ENCODE measurements at places on chromosomes 12 and 14. TPM values are rescaled to one million over a fixed set of nuclear protein-coding genes. Genes with fewer than 3 reads are reported as not detected.

KCNA5 gene
- total RNA-seq, result 2.2 TPM

CARMIL3 gene
- 0.14 TPM for total RNA-seq

TOMM20L gene
- total RNA-seq, result not detected

NGB gene
- 9.4 TPM for total RNA-seq

TRPV4 gene
- 0.55 TPM for total RNA-seq

SELPLG gene
- total RNA-seq, result 8.6 TPM

GRCh38 chr14:104118006-104118844, 20.2 kb upstream of the KIF26A start:
- DNase-seq, result no peak

GRCh38 chr12:7966563-7966962, 30.6 kb upstream of the SLC2A3 start:
- no peak for DNase-seq

DNA sequence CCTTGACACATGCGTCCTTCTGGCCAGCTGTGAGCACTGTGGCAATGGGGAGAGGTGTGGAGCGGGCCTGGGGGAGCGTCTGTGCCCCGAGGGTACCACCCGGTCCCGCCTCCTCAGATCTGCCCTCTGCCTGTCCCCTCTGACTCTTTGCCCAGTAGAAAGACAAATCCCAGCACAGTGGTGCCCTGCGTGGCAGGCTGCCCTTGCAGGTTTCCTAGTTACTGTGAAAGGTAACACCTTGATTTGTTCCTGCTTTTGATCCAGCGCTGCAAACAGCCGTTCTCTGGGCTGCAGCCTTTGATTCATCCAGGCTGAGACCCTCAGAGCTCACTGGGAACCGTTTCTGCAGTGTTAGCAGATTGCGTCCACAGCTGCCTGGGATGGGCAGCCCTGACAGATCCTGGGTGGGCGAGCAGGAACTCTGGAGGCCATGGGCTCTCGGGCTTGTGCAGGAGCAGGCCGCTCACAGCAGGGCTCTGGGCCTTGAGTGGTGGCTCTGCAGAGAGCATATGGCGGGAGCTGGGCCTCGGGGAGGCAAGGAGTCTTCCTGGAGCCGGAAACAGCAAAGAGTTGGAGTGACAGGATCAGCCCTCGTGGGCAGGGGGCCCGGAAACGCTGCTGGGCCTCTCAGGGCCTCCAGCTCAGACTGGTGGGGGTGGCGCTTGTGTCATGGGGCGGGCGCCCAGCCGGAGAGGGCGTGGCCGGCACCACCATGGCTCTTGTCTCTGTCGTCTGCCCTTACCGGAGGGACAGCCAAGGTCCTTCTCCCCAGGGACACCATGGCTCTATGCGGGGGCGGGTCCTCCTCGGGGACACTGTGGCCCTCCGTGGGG, 16.6 kb downstream of the FBRSL1 start:
- DNase-seq, result peak; percentile 88

GRCh38 chr14:35435177-35435576, 30.6 kb upstream of the NFKBIA start:
- no peak for DNase-seq

DNA sequence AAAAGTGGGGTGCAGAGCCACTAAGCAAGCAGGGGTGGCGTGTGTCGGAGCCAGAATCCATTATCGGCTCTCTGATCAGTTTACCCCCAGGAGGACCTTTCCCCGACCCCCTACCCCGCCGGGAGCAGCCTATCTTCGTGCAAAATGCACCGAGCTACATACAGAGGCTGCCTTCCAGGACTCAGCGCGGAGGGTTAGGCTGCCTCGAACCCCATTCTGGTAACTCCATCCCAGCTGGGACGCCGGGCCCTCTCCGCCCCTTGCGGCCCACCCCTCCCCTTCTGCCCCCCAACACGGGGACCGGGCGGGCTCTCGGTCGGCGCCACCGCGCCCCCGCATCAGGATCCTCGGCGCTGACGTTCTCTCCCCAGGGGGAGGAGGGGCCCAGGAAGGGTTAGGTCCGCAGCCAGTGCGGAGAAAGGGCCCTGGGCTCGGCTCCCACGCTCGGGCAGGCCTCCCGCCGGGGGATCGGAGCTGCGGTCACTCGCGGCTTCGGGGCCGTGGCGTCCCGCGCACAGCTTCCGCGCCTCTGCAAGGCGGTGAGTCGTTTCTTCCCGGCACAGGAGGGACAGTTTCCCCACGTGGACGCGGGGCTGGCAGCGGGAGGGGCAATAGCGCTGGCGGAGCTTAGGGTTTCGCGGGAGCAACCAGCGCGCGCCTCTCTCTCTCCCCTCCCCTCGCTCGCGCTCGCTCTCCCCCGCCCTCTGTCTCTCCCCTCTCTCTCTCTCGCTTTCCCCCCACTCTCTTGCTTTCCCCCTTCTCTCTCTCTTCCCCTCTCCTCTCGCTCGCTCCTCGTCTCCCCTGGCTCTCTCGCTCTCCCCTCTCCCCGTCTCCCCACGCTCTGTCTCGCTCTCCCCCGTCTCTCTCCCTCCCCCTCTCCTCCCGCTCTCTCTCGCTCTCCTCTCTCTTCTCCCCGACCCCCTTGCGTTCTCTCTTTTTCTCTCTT, 12.5 kb upstream of the MAP3K9 start:
- DNase-seq, result peak; percentile 76

- DNase-seq, result peak; percentile 96
Measured at GRCh38 chr12:124392667-124393413, 97.9 kb downstream of the RFLNA start.

- peak; percentile 88 for DNase-seq
Measured at GRCh38 chr14:76917745-76918255, 91.6 kb downstream of the LRRC74A start.

- no peak for DNase-seq
Measured at GRCh38 chr12:5723071-5723470, 222.0 kb downstream of the ANO2 start.

DNA sequence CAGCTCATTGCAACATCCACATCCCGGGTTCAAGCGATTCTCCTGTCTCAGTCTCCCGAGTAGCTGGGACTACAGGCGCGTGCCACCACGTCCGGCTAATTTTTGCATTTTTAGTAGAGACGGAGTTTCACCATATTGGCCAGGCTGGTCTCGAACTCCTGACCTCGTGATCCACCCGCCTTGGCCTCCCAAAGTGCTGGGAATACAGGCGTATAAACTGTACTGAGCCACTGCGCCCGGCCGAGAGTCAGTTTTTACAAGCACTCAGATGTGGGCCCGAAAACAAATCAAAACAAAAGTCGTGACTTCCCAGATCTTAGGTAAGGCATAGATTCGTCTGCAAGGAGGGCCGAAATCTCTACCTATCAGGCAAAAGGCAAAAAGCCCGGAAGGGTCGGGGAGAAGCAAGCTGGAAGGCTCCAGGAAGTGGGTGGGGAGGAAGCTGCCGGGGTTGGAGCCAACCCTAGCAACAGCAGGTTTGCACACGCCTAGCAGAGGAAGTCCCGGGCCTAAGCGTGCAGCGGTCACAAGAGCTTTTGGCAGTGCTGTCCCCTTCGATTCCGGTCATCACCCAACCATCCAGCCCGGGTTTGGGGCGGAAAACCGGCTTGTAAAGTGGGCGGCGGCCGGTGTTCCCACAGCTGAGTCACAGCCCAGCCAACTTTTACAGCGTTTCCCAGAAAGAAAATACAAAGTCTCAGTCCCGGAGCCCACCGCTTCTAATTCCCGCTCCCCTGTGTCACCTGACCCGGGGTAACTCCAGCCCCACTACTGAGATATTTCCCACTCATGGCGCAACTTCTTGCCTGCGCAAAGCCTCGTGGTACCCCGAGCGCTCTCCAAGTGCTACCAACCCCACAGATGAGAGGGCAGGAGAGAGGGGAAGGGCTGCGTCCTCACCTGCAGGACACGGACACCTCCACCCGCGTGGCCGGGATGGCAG, 583 bp downstream of the CPNE8 start:
- DNase-seq, result peak; percentile 95

DNA sequence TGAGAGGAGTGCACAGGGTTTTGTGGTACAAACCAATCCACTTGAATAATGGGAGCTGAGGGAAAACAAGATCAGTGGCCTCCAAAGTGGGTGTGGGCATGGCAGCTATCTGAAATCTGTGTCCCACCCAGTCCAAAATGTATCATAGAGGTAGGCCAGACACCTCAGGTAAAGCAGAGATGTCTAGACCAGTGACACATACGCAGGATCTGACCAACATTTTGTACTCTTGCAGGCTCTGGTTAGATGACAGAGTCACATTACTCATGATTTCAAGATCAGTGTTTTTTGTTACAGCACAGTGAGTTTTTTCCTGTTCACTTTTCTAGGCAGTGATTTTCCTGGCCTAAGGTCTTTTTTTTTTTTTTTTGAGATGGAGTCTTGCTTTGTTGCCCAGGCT, 211.8 kb downstream of the PCNX1 start:
- no peak for DNase-seq

DNA sequence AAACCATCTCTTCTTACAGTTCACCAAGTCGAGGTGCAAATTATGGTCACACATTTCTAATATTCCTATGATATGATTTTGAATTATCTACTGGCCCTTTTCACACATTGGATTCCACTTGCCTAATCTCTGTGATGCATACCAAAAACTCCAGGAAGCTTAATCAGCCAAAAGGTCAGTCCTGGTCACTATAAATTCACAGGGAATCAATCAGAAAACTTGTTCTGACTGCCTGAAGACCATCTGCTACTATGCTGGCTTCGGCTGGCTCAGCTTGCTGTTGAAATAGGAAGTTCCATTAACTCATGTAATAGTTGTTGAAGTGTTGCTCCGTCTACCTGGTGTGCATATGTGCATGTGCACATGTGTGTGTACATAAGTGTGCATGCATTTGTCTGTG, 142.8 kb upstream of the FLRT2 start:
- DNase-seq, result no peak

DNA sequence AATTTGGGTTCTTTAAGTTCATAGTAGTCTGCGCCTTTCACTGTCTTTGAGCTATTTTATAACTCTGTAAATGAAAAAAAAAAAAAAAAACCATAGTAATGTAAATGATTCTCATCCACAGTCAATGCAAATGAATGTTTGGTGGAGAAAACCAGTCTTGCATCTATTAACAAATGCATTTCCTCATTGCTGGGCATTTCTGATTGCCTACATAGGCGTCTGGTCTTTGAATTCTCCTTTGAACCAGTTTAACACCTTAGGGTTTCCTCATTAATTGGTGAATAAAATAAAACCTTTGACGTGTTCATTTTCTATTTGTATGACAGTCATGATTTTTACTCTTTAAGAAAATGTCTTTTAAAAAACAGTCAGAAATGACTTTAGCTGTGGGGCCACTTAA, 114.8 kb downstream of the C12orf75 start:
- DNase-seq, result no peak

- DNase-seq, result no peak
Measured at GRCh38 chr12:87883806-87884205, 145.4 kb downstream of the C12orf50 start.

DNA sequence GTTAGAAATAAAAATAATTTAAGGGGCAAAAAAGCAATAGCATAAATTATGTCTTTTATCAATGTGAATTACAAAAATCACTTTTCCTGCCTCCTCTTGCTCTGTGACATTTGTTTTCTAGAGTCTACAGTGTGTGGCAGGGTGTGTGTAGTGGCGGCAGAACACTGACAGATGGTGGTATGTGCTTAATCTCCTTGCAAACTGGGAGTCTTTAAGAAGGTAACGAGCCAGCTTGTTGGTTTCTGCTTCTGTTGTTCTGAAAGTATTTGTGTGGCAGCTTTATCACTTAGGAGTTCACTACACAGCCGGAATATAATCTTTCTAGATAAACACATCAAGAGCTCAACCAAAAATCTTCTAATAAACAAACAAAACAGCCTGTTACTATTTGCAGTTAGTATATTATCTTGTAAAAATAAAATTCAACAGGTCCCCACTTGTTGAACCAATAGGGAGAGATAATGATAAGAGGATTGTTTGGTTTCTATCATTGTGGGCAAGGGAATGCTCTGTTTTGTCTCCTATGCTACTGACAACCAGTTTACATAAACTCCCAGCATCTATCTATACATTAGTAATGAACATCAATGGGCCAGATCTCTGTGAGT, 13.0 kb downstream of the CDKL1 start:
- DNase-seq, result no peak

GRCh38 chr14:33655421-33655820, 295.5 kb downstream of the EGLN3 start:
- DNase-seq, result no peak

DNA sequence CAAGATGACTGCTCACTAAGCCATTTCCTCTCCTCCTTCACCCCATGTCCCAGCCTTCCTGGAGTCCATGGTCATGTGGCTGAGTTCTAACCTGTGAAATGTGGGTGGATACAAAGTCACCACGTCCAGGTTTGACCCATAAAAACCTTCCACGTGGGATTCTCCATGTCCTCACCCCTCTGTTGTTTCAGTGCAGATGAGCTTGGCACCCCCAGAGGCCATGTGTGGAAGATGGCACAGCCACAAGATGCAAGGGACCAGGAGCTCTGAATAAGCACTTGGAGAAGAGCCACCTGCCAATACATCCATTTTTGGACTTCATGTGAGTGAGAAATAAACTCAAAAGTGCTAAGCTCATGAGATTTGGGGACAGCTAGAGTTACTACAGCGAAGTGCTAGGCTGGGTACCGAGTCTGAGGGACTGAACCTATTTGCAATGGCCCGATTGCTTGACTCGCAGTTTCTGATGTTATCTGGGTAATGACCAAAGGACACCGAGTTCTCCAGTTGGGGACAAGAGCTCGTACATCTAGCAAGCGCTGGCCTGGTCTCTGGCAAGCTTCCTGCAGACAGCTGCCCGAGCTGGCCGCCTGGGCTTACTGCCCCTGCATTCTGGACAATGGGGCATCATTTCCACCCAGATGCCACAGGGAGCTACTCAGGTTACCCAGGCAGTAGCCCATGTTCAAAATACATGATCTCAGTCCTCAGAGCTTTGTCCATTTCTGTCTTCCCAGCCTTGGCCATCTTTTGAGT, 7.7 kb upstream of the SLC24A4 start:
- no peak for DNase-seq

GRCh38 chr12:108738170-108738569, 6.9 kb upstream of the CORO1C start:
- DNase-seq, result no peak

- DNase-seq, result no peak
Measured at GRCh38 chr12:58564721-58565120, 355.6 kb downstream of the LRIG3 start.

DNA sequence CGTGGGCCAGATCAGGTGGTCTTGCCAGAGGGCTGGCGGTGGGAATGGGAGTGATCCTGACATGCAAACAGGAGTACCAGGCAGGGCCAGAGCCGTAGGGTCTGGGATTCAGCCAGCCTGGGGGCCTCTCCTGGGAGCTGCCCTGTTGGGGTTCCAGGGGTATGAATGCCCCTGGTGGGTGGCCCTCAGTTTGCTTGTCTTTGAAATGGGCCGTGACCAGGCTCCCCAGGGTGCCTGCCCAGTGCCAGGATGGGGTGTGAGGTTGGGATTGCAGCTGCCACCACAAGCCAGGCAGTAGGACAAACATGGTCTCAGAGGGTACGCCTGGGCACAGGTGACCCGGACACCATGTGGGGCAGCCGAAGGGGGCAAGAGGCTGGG, 168.8 kb downstream of the KIF26A start:
- peak; percentile 38 for DNase-seq

GRCh38 chr12:26528943-26529342, 304.1 kb downstream of the ITPR2 start:
- no peak for DNase-seq
